Stimulated activated CD8-positive, alpha-beta memory T cell treated with anti-CD3 and anti-CD28 coated beads, Interleukin-4, amount 100 ng/mL, for 4 hours (primary cell): ENCODE measurements at places on chromosomes 4 and X.

- DNase-seq, result no peak
Observed at GRCh38 chr4:127162741-127163140, 470.0 kb upstream of the INTU start.

- DNase-seq, result no peak
Observed at GRCh38 chr4:105624530-105624929, 72.1 kb downstream of the ARHGEF38 start.

DNA sequence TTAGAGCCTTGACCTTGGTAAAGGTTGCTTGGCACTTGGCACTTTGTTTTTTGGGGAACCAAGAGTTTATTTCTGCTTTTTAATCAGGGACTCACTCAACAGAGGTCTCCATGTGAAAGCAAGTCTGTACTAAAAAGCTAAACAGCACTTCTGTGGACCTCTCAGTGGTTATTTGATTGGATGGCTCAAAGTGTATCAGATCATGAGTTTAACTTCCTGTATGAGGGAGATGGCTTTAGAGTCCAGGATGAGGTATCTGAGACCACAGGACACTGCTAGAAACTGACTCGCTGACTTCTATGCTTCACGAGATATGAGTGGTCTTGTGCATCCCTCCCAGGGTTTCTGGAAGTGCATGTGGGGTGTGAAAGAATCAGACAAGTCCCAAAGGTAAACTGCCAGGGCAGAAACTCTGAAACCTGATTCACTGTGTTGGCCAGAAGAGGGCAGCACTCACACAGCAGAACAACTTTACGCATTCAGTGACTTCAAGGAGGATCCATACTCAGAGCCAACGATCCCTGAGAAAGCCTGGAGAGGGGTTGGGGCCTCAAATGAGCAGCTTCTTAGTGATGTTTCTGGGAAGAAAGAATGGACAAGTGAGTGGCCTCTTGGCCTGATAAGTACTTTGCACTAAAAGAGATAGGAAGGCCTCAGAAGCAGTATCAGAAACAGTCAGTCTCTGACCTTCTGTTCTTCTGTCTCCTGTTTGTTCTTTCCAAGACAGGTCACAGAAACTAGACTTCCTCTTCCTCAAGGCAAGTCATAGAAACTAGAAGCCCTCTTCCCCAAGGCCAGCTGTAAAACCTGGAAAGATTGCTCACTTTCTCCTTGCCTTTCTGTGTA, 220.3 kb upstream of the CXCL13 start:
- DNase-seq, result peak; percentile 14

- no peak for DNase-seq
Observed at GRCh38 chrX:70505451-70505841, 60.8 kb downstream of the DLG3 start.

DNA sequence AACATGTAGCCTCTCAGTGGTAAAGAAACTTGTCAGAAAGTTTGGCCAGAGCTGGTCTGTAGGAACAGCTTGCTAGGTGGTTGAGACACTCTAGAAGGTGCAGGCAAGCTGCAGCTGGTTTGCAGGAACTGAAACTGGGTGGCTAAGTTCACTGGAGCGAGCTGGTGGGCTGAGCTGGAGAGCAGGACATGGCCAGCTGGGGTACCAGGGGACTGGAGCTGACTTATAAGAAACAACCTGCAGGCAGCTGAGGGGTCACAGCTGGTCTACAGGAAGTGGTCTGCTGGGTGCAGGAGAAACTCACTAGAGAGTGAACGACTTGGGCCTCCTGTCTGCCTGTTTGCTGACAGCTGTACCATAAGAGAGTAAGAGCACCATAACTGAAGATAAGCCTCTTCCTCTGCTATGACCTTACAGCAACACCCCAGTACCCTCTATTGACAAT, 157.1 kb upstream of the LNX1 start:
- no peak for DNase-seq

GRCh38 chr4:120991885-120992284, 69.4 kb upstream of the PRDM5 start:
- no peak for DNase-seq

DNA sequence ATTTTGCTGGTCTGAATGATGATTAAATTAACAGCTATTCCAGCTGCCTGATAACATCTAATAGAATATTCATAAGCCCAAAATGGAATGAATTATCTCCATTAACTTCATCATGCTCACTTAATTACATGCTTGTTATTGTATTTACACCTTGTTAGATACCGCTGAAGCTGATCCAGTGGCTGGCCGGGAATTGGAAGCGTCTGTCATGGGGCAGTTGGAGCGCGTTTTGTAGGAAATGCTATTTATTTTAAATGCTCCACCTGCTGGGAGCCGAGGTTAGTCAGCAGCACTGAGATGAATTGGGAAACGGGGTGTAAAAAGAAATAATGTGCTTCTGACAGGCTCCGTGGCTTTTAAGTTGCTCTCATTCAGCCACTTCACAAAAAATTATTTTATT, 25.2 kb downstream of the ARX start:
- no peak for DNase-seq

DNA sequence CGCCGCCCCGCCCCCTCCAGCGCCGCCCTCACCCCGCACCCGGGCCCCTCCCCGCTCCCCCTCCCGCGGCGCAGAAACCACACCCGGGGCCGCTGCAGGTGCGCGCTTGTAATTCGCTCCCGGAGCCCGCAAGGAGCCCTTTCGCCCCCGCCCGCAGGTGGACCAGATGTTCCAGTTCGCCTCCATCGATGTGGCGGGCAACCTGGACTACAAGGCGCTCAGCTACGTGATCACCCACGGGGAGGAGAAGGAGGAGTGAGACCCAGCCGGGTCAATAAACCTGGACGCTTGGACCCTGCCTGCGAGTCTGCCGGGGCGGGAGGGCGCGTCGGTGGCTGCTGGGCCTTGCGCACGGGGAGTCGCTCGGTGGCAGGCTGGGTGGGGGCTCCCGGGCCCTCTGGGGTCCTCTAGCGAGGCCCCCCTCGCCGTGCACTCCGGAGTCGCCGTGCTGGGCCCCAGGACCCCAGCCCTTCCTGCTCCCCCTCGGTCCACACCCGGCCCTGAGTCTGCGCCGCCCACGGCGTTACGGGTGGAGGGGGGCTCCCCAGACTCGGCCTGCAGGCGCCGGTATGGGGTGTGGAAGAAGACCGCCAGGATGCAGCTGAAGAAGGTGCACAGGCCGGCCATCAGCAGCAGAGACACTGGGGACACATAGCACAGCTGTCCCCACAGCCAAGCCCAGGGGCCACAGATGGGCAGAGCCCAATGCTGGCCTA, 7.1 kb downstream of the SLC49A3 start:
- DNase-seq, result no peak

DNA sequence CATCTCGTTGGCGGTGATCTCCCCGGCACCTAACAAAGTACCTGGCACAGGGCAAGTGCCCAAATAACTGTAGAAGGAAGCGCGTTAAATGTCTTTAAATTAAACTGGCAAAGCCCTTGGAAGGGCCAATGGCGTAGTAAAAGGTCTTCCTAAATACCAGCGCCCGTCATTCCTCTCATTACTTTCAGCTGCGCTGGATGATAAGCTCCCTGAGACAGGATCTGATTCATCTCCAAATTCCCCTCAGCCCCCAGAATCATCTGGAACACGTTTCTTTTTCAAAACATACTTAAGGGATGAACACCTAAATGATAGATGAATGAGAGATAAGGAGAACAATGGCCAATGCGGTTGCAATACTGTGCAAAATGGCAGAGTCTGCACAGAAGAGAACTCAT, 95.1 kb downstream of the AFAP1 start:
- DNase-seq, result no peak

GRCh38 chr4:109315818-109316217, 13.4 kb upstream of the COL25A1 start:
- no peak for DNase-seq

GRCh38 chr4:142085513-142086292, 449.3 kb downstream of the IL15 start:
- no peak for DNase-seq

DNA sequence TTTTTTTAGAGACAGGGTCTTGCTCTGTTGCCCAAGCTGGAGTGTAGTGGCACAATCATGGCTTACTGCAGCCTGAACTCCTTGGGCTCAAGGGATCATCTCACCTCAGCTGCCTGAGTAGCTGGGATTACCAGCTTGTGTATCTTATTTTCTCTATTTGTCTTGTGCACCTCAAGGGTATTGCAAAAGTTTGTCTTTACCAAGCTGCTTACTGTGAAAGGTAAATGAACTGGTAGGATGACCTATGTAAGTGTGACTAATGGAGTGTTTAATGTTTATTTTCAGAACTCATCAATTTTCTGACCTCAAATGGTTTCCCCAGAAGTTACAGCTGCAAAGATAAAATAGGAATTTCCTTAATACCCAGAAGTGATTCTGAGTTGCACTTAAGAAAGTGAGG, 5.3 kb upstream of the FGA start:
- DNase-seq, result no peak

GRCh38 chr4:55032179-55032578, 93.2 kb downstream of the KDR start:
- no peak for DNase-seq

GRCh38 chr4:8504279-8505007, 63.9 kb downstream of the TRMT44 start:
- no peak for DNase-seq

- no peak for DNase-seq
Observed at GRCh38 chr4:15938182-15938581, 358 bp downstream of the FGFBP1 start.

GRCh38 chrX:20325786-20326388, 59.2 kb upstream of the RPS6KA3 start:
- no peak for DNase-seq

GRCh38 chrX:139811942-139812629, 104.1 kb upstream of the MCF2 start:
- DNase-seq, result no peak

- DNase-seq, result no peak
Observed at GRCh38 chr4:42348247-42348646, 49.0 kb upstream of the SHISA3 start.

DNA sequence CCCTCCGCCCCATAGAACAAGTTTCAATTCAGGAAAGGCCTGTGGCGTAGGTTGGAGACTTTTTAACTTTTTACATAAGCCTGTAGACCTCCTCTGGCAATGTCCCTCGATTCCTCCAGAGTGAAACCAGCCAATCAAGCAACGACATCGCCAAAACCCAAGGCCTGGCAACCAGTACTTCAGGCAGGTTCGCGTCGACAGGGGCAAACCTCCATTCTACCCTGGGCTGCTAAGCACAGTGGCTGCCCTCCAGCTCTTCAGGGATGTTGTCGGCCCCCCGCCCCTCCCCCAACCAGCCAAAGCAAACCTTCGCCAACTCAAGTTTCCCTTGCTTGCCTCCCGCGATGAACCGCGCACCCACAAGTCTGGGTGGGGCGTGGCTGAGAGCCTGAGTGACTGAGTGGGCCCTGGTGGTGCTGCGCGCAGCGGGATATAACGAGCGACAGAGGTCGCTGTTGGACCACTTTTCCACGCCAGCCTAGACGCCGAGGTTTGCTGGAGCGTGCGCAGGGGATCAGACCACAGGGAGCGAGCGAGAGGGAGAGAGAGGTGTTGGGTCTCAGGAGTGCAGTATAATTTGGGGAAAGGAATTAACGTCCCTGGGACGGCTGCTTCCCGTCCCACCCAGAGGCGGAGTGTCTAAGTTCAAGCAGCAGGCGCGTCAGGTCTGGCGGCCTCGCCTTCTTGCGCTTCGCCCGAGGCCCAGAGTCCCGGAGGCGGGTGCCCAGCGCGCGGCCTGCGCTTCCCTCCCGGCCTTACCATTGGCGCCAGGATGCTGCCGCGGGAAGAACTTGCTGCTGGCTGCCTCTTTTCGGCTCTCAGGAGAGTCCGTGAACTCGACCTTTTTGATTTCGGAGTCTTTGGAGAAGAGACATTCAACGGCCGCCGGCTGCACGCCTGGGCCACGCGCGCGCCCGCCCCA, 9.0 kb upstream of the PITX2 start:
- DNase-seq, result no peak

DNA sequence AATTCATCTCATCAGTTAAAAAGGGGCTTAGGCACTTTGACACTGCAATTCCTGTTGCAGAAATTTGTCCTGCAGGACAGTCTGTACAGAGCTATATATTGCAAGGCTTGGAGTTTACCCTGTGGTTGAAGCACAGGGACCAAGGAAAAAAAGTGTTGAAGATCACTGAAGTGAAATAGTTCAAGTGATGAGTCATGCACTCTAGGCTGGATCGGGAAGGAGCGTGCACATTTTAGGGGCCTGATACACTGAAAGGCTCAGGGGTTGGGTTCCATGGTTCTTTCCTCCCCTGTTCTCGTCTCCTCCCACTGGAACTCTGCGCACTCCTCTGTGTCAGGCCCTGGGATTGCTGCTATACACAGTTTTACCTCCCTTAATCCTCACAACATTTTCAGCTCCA, 104.9 kb upstream of the ARMCX2 start:
- no peak for DNase-seq

GRCh38 chr4:7778510-7779431, 160.9 kb downstream of the AFAP1 start:
- DNase-seq, result no peak

GRCh38 chr4:67713529-67714247, 12.7 kb upstream of the UBA6 start:
- DNase-seq, result no peak
